ENCODE measurements at places on chromosomes 12 and 14.
A peak's percentile ranks its signal among the peaks of the same experiment; 100 is the strongest.

GRCh38 chr14:60657456-60658210 lies 8.4 kb upstream of the SIX1 start:
- no peak for DNase-seq

DNA sequence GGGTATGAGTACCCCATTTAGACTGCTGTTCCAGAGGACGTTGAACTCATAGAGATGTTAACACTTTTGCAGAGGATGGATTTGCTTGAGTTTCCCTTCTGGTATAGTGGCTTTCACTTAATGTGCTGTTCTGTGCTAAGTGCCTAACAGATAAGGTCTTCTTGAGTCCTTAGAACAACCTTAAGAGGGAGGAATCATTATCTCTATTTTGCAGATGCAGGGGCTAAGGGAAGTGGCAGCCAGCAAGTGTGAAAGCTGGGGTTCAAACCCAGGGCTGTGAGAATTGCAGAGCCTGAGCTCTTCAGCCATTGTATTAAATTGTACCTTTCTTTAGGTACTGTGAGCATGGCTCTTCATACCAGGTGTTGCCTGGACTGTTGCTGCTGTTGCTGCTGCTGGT lies 122.1 kb upstream of the NRXN3 start:
- no peak for DNase-seq

GRCh38 chr14:70827347-70827746 lies 18.0 kb upstream of the MAP3K9 start:
- no peak for DNase-seq

- no peak for DNase-seq
Observed at GRCh38 chr12:30694412-30695198, 1.1 kb downstream of the IPO8 start.

DNA sequence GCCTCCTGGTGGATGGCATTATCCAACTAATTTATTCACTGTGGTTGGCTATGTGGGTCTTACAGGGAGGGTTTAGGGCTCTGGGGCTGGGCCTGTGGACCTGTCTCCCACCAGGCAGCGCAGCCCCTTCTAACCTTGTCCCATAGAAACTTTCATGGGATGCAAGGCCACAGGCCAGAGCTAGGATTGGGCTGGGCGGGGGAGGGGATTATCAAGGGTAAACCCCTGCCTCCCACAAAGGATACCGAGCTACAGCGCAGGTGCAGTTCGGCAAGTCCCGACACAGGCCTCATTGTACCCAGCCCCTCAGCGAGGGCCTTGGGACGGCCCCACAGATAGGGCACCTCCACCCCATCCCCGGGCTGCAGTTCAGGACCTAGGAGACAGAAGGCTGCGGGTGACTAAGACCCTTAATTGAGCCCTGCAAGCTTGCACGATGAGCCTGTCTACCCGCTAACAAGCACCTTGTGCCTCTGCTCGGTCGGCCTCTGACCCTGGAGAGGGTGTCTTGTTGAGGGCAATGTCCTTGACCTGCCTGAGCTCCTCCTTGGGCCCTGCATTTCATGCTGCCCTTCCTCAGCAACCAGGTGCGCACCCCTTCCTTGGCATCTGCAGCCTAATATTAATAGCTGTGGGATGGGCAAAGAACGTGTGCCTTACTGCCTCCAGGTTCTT lies 46.7 kb downstream of the PSMA6 start:
- no peak for DNase-seq

DNA sequence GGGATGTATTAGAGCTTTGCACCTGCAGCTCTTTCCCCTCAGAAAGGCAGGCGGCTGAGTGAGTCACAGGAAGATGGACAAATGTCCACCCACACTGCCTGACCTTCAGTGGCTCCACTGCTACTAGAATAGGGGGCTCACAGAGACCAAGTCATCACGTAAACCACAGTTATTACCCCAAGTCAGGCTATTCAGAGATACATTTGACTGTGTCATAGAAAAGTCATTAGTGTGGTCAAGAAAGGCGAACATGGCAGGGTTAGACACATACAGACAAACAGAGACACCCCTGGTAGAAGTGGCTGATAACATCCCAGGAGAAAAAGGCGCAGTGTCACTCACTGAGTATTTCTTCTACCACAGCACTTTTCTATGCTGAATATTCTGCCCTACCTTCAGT lies 36.0 kb downstream of the GCH1 start:
- no peak for DNase-seq

- peak; percentile 72 for DNase-seq
Observed at GRCh38 chr14:63893701-63894458, 41.1 kb downstream of the SYNE2 start.

DNA sequence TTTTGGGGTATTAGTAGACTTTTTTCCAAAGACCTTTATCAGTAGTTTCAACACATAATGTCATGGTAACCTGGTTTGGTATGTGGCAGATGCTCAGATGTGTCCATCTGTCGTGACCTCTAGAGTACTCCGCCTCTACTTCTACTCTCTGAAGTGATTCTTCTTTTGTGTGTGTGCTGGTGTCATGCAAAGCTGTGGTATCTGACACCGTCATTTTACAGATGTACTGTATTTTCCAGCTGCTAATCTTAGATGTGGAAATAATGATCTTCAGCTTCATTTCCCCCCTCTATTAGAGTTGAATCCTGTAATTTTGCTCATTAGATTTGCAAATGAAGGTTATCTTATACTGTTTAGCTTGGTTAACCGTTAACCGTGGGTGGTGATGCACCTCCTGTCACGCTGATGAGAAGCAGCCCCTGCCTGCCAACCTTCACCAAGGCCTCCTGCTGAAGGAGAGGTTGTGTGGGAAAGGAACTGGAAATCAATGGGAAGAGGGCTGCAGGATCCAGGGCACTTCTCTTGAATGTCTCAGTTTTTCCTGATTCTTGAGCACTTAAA lies 222.4 kb upstream of the AMIGO2 start:
- DNase-seq: no peak

- DNase-seq: peak; percentile 15
Observed at GRCh38 chr12:3489057-3489456, 1.9 kb upstream of the PRMT8 start.

DNA sequence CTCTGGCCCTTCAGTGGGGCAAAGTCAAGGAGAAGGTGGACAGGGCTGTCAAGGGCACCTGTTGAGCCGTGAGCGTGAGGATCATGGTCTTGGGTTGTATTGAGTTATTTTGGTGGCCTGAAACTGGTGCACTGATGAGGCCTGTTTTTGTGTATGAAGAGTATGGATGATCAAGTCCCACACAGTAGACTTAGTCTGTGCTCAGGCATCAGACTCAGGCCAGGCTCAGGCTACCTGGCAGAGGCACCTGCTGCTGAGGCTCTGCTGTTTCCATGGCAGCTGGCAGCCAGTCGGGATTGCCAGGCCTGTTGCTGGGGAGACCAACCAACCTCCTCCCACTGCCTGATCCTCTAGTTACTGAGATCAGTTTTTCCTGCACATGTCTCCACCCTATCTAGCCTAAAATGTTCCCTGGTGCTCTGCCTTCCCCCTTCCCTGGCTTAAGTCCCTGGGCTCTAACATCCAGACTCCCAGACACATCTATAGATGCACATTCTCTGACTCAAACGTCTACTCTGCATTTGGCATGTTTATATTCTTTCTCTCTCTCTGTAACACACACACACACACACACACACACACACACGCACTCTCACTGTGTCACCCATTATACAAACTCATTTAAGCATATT lies 5.1 kb downstream of the JPH4 start:
- DNase-seq: no peak

DNA sequence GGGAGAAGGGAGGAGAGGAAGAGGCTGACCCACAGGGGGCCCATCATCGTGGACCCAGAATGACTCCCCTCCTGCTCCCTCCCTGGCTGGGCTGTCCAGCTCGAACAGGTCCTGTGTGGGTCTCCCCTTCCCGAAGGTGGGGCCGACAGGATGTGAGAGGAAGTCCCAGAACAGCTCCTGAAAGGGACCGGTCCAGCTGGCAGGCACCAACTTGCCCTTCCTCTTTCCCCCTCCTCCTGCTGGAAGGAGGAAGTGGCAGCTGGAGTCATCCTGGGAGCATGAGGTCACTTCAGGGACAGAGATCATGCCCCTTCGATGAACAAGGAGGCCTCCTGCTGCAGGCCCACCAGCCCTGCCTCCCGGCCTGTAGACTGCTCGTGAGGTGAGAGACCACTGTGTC lies 35.0 kb upstream of the BEGAIN start:
- DNase-seq: no peak

GRCh38 chr12:115467531-115467930 lies 783.6 kb upstream of the TBX3 start:
- no peak for DNase-seq

DNA sequence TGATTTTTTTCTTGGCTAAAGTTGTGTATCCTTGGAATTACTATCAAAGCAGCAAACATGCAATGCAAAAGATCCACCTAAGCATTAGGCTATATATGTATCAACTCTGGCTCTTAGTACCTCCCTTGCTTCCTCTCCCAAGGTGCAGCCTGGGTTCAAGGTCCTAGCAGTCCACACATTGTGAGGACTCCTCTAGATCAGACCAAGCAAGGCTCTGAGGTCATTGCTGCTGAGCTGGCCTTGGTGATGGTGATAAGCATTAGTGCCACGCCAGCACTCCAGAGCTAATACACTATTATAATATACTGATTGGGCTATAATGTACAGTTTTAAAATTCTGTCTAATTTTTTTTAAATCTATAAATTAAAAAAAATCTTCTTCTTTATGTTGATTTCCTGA lies 196.9 kb upstream of the BTG1 start:
- DNase-seq: no peak

DNA sequence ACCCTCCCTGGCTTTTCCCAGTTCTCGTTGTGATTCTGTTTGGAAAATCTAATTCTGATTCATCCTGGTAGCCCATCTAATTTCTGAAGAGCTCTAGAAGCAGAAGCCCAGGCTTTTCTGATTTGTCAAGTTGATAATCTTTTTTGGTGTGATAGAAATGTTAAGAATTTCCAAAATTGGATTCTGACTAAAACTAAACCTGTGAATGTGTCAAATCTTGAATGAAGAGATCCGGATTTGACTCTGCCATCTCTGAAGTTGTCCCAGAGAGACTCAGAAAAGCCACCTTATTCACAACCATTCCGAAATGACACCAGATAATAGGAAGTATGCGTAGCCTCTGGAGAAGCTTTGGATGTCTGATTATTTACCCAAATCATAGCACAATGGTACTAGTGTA lies 12.8 kb upstream of the CISTR start:
- DNase-seq: no peak

GRCh38 chr14:84006643-84007155 lies 1523.2 kb upstream of the FLRT2 start:
- no peak for DNase-seq

DNA sequence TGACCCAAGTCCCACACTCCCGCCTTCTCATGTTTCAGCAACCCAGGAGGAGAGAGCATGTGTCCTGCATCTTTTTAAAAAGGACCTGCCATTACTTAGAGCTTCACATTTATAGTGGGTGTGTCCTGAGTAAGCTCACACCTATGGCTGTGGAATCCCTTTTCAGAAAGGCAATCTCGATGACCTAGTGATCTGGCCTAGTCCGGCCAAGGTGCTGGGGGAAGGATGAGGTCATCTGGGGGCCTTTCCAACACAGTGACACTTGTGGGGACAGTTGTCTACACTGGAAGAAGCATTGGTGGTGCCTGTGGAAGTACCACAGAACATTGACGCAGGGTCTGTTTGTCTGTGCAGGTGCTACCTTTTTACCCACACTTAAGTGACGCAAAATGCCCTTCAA lies 8.2 kb downstream of the TCP11L2 start:
- no peak for DNase-seq

GRCh38 chr12:110818511-110818910 lies 28.3 kb upstream of the CCDC63 start:
- DNase-seq: no peak

- DNase-seq: no peak
Observed at GRCh38 chr12:101824831-101825230, 5.9 kb downstream of the GNPTAB start.

Measured in fibroblast of skin of left quadriceps (primary cell).